ENCODE measurements at places on chromosomes 16 and 17. TPM values are rescaled to one million over a fixed set of nuclear protein-coding genes. Genes with fewer than 3 reads are reported as not detected.

Gene TM4SF5
- not detected for polyA plus RNA-seq

Gene TEKT5
- not detected for polyA plus RNA-seq

Gene PRSS27
- 500 TPM for polyA plus RNA-seq

Gene MT1M
- 9.1 TPM for polyA plus RNA-seq

Gene KRTAP9-4
- polyA plus RNA-seq, result not detected

Gene NLRP1
- 8.6 TPM for polyA plus RNA-seq

Gene VTN
- polyA plus RNA-seq, result 0.22 TPM

Gene KRTAP9-8
- not detected for polyA plus RNA-seq

Gene CA7
- polyA plus RNA-seq, result not detected

Gene TCAP
- polyA plus RNA-seq, result 0.78 TPM

Gene FBXW10
- polyA plus RNA-seq, result 0.39 TPM

Gene PPP1R1B
- polyA plus RNA-seq, result 0.43 TPM

Gene CCL16
- polyA plus RNA-seq, result 0.08 TPM

Gene KCNJ18
- polyA plus RNA-seq, result 0.11 TPM

Gene CCL7
- polyA plus RNA-seq, result not detected

Gene CCT6B
- 1.0 TPM for polyA plus RNA-seq

Gene MRPL38
- polyA plus RNA-seq, result 51.7 TPM
